ENCODE measurements at places on chromosomes 5 and 9.

GRCh38 chr9:2128141-2128540, 113.0 kb downstream of the SMARCA2 start:
- no peak for DNase-seq

GRCh38 chr9:121759996-121760395, 108.6 kb downstream of the DAB2IP start:
- DNase-seq, result no peak

DNA sequence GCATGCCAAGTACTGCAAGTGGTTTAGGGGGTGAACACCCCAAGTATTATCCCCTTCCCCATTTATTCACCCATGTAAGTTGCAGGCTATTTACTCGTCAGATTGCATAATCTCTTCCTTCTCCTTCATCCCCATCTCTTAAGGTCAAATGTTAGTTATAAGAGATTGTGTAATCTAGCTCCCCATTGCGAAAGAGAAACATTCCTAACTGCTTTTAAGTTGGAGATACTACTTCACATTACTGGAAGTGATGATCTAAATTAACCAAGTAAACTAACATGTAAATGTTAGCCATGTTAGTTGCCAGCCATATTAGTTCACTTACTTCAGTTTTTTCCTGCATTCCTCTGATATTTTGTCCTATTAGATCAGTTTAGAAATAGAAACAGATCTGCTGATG, 262.3 kb downstream of the TAF11L14 start:
- no peak for DNase-seq

DNA sequence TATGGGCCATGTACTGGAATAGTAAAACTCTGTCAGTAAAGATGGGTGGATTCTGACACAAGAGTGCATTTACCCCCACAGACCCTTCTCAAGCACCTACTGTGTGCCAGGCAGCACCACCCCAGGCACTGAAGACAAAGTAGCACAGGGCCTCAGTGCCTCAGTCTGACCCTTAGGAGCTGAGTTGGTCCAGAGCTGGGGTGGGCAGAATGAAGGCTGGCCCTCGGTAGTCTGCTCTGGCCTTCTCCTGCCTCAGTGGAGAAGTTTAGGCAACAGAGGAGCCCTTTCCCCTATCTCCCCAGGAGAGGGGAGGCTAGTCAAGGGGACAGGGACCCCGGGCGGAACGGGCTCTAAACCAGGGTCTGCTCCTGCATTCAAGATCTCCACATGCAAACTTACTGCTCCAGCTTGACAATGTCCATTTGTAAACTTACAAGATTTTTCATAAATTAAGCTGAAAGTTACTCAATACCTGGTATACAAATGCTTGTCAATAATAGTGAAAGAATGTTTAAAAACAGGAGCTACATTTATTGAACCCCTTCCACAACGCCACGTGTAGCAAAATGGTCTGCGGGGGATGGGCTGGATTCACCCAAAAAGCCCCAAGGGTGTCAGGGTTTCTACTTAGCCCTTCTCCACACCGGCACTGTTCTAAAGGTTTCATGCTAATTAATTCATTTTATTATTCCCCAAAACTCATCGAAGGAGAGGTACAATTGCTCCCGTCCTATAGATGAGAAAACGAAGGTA, 1.5 kb downstream of the VDAC1 start:
- DNase-seq, result peak; percentile 11

DNA sequence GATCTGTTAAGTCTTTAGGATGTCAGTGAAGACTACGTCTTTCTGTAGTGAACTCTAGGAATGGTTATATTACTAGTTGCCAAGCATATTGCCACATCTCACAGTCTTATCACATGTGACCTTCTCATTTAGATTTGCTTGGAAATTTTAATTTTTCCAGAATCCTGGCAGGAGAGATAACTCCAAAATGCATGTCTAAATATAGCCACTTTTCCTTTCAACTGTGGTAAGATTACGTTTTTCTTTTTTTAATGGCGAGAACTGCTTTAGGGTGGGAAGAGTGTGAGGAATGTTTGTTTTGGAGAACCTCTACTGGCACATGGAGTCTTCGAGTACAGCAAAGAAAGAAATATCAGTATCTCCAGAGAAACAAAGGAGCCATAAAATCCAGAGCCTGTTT, 91.7 kb upstream of the ADAMTSL1 start:
- peak; percentile 67 for DNase-seq

- DNase-seq, result no peak
These were observed 26.9 kb downstream of the TNIP1 start for GRCh38 chr5:151053796-151054462.

DNA sequence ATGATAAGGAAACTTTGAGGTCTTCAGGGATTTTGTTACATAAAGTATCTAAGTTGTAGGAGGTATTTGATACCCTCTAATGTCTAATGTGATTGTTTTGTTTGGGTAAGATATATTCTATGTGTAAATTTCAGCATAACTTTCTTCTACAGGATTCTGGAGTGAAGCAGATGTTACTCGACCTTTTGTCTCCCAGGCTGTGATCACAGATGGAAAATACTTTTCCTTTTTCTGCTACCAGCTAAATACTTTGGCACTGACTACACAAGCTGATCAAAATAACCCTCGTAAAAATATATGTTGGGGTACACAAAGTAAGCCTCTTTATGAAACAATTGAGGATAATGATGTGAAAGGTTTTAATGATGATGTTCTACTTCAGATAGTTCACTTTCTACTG, 6.0 kb downstream of the MRPS30 start:
- DNase-seq, result no peak

GRCh38 chr9:119240546-119240945, 128.7 kb downstream of the BRINP1 start:
- DNase-seq, result no peak

DNA sequence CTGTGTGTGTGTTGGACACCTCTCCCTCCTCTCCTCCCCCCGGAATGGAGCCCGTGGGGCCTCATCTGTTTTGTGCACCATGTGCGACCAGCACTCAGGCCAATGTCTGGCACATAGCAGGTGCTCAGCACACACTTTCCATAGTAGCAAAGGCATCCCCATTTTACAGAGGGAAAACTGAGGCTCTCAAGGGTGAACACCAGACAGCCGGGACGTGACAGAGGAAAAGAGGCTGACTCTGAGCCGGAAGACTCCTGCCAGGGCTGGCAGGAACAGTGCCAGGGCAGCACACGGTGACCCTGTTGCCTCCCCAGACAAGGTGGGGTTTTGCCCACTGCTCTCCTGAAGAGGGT, 1.8 kb upstream of the AGPAT2 start:
- DNase-seq, result no peak

GRCh38 chr5:95743232-95743631, 12.1 kb downstream of the RHOBTB3 start:
- no peak for DNase-seq

DNA sequence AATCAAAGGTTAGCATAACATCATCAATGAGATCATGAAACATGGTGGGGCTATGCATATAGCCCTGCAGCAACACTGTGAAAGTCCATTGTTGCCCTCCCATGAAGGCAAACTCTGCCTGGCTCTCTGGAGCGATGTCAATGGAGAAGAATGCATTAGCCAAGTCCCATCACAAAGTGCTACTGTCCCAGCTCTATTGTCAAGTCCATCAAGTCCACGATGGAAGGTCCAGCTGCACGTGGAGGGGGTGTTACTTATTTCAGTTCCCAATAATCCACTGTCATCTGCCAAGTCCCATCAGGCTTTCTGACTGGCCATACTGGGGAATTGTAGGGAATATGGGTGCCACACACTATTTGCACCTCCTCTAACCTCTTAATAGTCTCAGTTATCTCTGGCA, 10.8 kb downstream of the DMAC1 start:
- DNase-seq, result no peak

DNA sequence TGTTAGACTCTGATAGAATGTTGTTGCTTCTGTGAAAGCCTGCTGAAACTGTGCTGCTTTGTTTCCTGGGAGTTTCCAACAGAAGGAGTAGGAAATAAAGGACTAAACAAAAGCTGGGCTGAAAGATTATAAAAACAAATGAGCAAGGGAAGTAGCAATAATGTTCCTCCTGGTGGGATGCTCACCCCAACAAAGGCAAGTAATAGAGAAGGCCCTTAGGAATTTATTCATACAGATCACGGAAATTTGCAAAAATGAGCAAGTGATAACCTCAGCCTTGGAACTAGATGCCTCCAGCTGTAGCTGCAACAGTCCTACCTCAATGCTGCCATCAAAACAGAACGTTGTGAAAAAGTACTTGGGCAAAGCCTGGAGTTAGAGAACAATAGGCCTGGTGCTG, 1248.0 kb upstream of the C9orf72 start:
- DNase-seq, result no peak

GRCh38 chr5:32714836-32715235, 3.7 kb downstream of the NPR3 start:
- DNase-seq, result peak; percentile 21

- no peak for DNase-seq
These were observed 58.8 kb downstream of the KDM4C start for GRCh38 chr9:6816581-6816980.

DNA sequence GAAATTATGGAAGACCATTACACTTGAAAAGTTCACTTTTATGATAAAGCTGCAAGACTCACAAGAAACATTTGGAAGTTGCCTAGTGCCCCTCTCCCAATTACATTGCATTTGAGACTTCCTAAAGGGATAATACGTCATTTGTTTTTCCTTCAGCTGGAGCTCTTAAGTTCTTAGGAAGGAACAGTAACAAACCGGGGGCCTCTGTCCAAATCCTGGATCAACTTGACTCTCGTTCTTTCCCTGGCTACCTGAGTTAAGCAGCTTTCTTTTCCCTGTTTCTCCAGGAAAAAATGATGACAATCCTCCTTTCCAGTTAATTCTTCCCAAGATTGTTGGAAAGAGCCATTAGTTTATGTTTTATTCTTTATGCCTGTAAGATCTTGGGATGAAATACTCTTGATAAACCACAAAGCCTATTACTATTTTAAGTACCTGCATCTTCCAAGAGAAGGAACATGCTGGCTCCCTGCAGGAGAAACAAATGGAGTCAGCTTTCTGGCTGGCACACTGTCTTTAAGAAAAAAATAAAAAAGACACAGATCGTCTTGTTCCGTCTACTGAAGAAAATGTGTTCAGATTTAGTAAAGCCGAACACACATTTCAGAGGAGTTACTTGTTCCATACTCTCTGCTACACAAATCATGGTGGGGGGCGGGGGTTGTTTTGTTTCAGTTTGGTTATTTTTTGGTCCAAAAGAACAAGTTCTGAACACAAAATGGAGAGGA, 297.9 kb downstream of the EFNA5 start:
- no peak for DNase-seq

DNA sequence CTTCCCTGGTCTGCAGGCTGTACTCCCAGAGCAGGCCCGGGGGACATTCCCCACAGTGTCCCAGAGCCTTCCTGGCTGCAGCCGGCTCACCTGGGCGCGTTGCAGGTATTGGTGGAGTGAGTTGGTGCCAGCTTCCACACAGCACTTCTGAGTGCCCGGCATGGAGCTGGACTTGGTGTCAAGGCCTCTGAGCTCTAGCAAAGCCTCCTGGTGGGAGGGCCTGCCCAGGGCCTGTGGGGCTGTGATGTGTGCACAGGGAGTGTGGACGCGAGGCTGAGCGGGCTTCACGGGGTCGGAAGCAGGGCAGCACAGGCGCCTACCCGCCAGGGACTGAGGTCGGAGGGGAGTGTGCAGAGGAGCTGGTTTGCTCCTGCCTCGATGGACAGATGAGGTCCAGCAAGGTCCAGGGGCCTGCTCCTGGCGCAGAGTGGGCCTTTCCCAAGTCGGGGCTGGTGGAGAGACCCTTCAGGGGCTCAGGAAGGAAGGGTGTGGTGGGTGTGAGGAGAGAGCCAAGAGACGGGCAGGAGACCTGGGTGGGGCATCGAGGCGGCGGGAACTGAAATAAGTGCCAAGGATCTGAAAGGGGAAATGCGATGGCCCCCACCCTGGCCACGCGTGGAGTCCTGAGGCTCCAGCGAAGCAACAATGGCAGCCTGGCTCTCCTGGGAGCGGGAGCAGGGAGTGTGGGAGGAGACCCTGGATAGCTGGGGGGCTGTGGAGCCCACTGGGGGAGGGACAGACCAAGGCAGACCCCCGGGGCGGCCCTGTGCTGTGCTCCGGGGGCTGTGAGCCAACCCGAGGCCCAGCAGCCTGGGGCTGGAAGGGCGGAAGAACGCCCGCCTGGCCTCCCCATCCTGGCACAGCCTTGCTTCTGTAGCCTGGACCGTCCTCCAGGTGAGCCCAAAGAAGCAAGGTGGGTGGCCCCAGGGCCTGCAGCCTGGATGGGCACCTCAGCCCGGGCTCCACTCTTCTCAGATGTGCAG, 78.4 kb downstream of the RXRA start:
- DNase-seq, result no peak

DNA sequence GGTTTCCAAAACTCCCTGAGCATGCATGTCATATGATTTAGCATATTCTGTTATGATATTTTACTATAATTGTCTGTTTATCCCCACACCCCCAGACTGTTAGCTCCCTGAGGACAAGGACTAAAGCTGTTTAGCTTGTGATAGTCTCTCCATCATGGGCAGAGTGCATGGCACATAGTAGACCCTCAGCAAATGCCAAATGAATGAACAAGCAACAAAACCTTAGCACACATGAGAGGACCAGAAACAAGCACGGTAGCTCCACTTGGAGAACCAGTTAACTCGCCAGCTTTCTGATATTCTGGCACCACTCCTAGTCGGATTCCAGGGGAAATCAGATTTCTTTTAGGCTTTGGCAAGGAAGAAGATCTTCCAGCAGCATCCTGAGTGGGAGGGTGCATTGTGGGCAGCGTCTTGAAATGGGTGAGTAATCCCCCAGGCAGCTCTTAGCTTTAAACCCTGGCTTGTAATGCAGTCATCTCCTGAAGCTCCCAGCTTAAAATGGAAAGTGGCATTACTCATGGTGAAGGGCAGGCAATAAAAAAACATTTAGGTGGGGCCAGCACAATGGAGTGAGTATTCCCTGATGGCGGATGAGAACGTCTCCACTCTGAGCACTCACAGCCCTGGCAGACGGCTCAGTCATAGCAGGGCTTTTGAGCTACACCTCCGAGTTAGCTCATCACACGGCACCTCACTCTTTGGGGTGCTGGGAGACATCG, 41.1 kb downstream of the FGF1 start:
- peak; percentile 100 for DNase-seq

- no peak for DNase-seq
These were observed 339.0 kb upstream of the POU5F2 start for GRCh38 chr5:94080390-94080789.

DNA sequence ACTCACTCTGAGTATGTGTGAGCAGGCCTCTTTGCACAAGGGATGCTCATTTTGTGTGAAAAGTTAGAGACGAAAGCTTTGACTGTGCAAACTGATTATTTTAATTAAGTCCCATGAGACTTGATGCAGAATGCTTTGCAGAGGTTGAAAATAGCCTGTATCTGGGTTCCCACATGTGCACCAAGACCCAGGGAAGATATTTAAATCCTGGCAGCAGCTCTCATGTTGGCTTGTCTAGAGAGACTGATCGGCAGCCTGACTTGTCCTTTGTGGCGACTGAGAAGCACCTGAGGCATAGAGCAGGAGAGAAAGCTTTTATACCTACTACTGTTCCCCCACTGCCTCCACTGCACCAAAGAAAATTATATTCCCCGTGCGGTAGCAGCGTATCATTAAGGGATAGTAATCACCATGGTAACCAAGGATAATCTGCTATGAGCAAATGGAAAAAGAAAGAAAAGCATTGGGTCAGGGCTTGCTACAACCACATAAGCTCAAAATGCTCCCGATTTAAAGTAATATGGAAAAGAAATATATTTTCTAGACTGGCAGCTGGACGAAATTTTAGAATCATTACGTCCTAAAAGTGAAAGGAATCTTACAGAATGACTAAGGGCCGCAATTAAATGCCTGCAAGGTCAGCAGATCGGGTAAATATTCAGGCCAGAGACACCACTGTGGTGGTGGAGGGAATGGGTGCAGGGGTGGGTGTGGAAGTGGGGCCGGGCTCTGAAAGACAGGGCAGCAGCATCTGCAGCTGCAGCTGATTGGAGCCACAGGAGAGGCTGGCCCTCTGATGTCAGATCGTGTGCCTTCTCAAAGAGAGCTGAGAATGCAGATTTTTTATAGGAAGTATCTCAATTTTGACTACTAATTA, 135.3 kb upstream of the EPB41L4A start:
- DNase-seq, result peak; percentile 53

Measured in EH (cell line).